Subcutaneous preadipocyte (primary cell): ENCODE measurements at places on chromosomes 7 and 10. TPM values are rescaled to one million over a fixed set of nuclear protein-coding genes. Genes with fewer than 3 reads are reported as not detected.

The CALML5 gene
- not detected in 2 replicates for total RNA-seq

The UCN3 gene
- not detected in 2 replicates for total RNA-seq

The TCF7L2 gene
- total RNA-seq, result 5.5 and 10.8 TPM in 2 replicates

The LRMDA gene
- total RNA-seq, result 3.1 and 10.7 TPM in 2 replicates

The LRRC4 gene
- total RNA-seq, result under 0.01 TPM in 2 replicates

The STAG3 gene
- 0.73 and 1.6 TPM in 2 replicates for total RNA-seq

The SAP25 gene
- total RNA-seq, result 0.20 TPM in 1 of 2 replicates, not detected in the other

The PTTG1IP2 gene
- not detected in 2 replicates for total RNA-seq

The ASB4 gene
- total RNA-seq, result not detected in 2 replicates

The PPP1R3C gene
- 2.6 and 4.1 TPM in 2 replicates for total RNA-seq

The ANXA7 gene
- total RNA-seq, result 116 and 146 TPM in 2 replicates

The VKORC1L1 gene
- 13.6 and 18.4 TPM in 2 replicates for total RNA-seq

The BAMBI gene
- 0.37 and 1.2 TPM in 2 replicates for total RNA-seq

The SPDYE2B gene
- total RNA-seq, result not detected in 2 replicates

The SORCS1 gene
- total RNA-seq, result not detected in 2 replicates

The CFAP58 gene
- 0.37 and 0.59 TPM in 2 replicates for total RNA-seq

The GNB2 gene
- total RNA-seq, result 82.3 and 108 TPM in 2 replicates

The HTR7 gene
- total RNA-seq, result 0.37 and 2.2 TPM in 2 replicates

The UPK3B gene
- total RNA-seq, result 0.39 TPM in 1 of 2 replicates, not detected in the other

The PNLIPRP1 gene
- total RNA-seq, result not detected in 2 replicates

The OPN1SW gene
- not detected in 2 replicates for total RNA-seq

The ABI1 gene
- 49.5 and 55.1 TPM in 2 replicates for total RNA-seq

The ZNF365 gene
- total RNA-seq, result 0.59 TPM in 1 of 2 replicates, not detected in the other

The NPY4R2 gene
- total RNA-seq, result not detected in 2 replicates

The TFR2 gene
- total RNA-seq, result under 0.01 and 0.20 TPM in 2 replicates

The TUBAL3 gene
- total RNA-seq, result not detected in 2 replicates

The PTPN20 gene
- 0.73 and 0.98 TPM in 2 replicates for total RNA-seq

The COL26A1 gene
- not detected in 2 replicates for total RNA-seq

The EMX2 gene
- total RNA-seq, result 1.1 and 3.1 TPM in 2 replicates

The BTBD16 gene
- total RNA-seq, result not detected in 2 replicates

The NRCAM gene
- 0.78 and 11.0 TPM in 2 replicates for total RNA-seq

The AGAP9 gene
- total RNA-seq, result 5.5 and 6.5 TPM in 2 replicates

The GIMAP7 gene
- total RNA-seq, result not detected in 2 replicates

The OR2F1 gene
- not detected in 2 replicates for total RNA-seq

The NCF1 gene
- total RNA-seq, result not detected in 2 replicates

The PRKCQ gene
- total RNA-seq, result not detected in 2 replicates

The GIMAP6 gene
- under 0.01 TPM in 1 of 2 replicates, not detected in the other for total RNA-seq

The ENTPD7 gene
- total RNA-seq, result 8.5 and 13.9 TPM in 2 replicates

The ACTR3C gene
- 0.20 and 0.37 TPM in 2 replicates for total RNA-seq

The MSS51 gene
- total RNA-seq, result 1.5 and 2.5 TPM in 2 replicates

The VCL gene
- 147 and 223 TPM in 2 replicates for total RNA-seq

The PAPSS2 gene
- 57.9 and 62.1 TPM in 2 replicates for total RNA-seq

The GRID2IP gene
- not detected in 2 replicates for total RNA-seq

The TMEM72 gene
- total RNA-seq, result not detected in 2 replicates

The PIK3CG gene
- total RNA-seq, result not detected in 2 replicates

The GBX1 gene
- not detected in 2 replicates for total RNA-seq
